ENCODE measurements at places on chromosomes 16 and 17.

- no peak overlapping the region for H3K4me3 ChIP-seq
- peaks cover 96% of the 10 kb centered on the region for H3K36me3 ChIP-seq
- no peaks in the 10 kb centered on the region for H3K4me1 ChIP-seq
These were observed 27.4 kb downstream of the NDEL1 start for GRCh38 chr17:8463099-8463498.

GRCh38 chr17:28549236-28550132 is 2.9 kb downstream of the UNC119 start:
- DNase-seq = peak; percentile 55
- no peak overlapping the region for H3K4me3 ChIP-seq
- H3K27me3 ChIP-seq = no peaks in the 10 kb centered on the region
- H3K36me3 ChIP-seq = peaks cover 12% of the 10 kb centered on the region
- H3K4me1 ChIP-seq = peaks cover 4% of the 10 kb centered on the region

- no peak overlapping the region for H3K27ac ChIP-seq
- H3K4me1 ChIP-seq = no peaks in the 10 kb centered on the region
- H3K4me3 ChIP-seq = peak overlapping the region; percentile 71
- no peaks in the 10 kb centered on the region for H3K36me3 ChIP-seq
- peak; percentile 80 for DNase-seq
These were observed 9.1 kb upstream of the PPP1R1B start for GRCh38 chr17:39617446-39618245.

- H3K4me1 ChIP-seq = peaks cover 19% of the 10 kb centered on the region
- peak; percentile 86 for DNase-seq
- peaks cover 6% of the 10 kb centered on the region for H3K27me3 ChIP-seq
- H3K36me3 ChIP-seq = no peaks in the 10 kb centered on the region
These were observed 39.0 kb upstream of the EMP2 start for GRCh38 chr16:10619271-10619849.

DNA sequence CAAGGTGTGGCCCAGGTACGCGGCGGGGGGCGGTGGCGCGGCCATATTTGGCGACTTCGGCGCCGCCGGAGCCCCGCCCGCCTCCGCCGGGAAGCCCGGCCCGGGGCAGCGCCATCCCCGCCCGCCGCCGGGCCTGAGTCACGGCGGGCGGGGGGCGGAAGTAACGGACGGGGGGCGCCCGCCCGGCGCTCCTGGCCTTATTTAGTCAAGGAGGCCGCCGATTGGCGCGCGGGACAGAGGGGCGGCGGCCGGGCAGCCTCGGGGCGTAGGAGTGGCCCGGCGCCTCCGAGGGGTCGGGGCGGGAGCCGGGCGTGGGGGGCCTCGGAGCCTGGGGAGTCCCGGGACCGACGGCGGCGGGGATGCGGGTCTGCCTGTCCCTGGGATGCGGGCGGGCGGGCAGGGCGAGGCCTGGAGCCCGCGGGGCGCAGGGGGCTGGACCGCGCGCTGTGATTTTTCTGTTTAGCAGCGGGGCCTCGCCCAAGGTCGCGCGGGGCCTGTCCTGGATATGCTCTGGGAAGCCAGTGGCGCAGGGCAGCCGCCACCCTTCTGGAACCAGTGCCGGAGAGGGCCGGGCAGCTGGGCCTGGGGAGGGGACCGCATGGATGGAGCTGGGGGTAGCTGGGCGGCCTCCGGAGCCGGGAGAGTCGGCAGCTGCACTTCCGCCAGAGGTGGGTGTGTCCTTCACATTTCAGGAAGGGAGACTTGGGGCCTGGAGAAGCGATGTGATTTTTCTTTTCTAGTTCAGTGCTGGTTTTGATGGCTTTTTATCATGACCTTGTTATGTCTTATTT is 2.3 kb upstream of the ACTG1 start:
- peaks cover 32% of the 10 kb centered on the region for H3K36me3 ChIP-seq
- peak overlapping the region; percentile 93 for H3K4me3 ChIP-seq
- no peaks in the 10 kb centered on the region for H3K27me3 ChIP-seq
- peaks cover 14% of the 10 kb centered on the region for H3K4me1 ChIP-seq
- peak; percentile 96 for DNase-seq
- peak overlapping the region; percentile 96 for H3K27ac ChIP-seq

- no peak overlapping the region for H3K4me3 ChIP-seq
- DNase-seq = no peak
- H3K27me3 ChIP-seq = peaks cover 3% of the 10 kb centered on the region
- H3K36me3 ChIP-seq = no peaks in the 10 kb centered on the region
- no peak overlapping the region for H3K27ac ChIP-seq
These were observed 26.6 kb downstream of the AIPL1 start for GRCh38 chr17:6408276-6408675.

DNA sequence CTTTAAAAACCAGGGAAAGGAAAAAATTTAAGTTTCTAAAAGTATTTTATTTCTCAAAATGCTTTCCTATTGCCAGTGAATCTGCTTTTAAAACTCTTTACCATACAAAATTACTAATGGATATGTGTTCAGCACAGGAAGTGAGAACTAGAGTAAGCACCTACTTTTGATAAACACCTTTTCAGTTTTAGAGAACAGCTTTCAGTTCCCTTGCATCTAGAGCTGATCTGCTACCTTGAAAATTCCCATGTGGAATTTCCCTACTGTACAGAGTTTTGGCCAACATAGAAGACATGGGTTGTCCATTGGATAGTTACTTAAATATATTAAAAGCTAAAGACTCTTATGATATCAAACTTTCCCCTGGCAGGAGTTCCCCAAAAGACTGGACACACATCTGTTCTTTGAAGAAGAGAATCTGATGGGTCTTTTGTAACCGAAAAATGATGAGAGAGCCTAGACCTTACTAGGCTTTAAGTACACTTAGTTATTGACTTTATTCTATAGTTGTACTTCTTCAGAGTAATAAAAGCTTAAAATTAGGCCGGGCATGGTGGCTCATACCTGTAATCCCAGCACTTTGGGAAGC is 112.1 kb upstream of the CNTNAP4 start:
- H3K4me3 ChIP-seq = no peak overlapping the region
- H3K4me1 ChIP-seq = no peaks in the 10 kb centered on the region
- no peak overlapping the region for H3K27ac ChIP-seq
- no peaks in the 10 kb centered on the region for H3K36me3 ChIP-seq
- no peak for DNase-seq
